ENCODE measurements at places on chromosomes 12 and 14. TPM values are rescaled to one million over a fixed set of nuclear protein-coding genes. Genes with fewer than 3 reads are reported as not detected.

The TMCC3 gene
- total RNA-seq, result 0.17 TPM

The EXD2 gene
- total RNA-seq, result 5.8 TPM

DNA sequence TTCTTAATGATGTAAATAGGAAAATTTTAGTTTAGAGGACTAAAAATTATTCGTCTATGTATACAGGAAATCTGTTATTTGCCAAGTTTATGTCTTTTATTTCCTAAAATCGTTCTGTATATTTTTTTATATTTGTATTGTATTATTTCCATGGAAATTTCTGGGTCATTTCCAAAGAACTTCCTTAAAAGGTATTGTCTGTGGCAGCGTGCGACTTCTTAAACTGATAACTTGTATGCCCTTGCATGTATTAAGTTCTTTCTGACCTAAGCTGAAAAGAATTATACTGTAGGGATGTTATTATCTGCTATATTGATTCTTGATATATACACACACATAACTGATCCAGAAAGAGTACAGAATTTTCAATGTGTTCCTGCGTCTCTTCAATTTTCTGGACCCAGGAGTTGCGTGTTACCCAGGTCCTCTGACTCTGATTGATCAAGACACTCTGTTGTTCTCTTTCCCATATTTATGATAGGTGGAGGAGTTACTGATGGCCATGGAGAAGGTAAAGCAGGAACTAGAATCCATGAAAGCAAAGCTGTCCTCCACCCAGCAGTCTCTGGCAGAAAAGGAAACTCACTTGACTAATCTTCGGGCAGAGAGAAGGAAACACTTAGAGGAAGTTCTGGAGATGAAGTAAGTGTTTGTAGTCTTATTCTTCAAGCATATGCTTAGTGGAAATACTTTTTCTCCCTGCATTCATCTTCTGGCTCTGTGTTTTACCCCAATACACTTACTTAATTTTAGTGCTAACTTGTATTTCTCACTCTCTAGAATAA lies 298.5 kb downstream of the ERC1 start:
- peaks cover 10% of the 10 kb centered on the region for H3K36me3 ChIP-seq
- DNase-seq, result no peak
- no peaks in the 10 kb centered on the region for H3K27me3 ChIP-seq
- H3K27ac ChIP-seq, result no peak overlapping the region
- H3K4me1 ChIP-seq, result peaks cover 6% of the 10 kb centered on the region
- H3K4me3 ChIP-seq, result no peak overlapping the region

GRCh38 chr12:90280564-90281058 lies 572.0 kb upstream of the ATP2B1 start:
- H3K4me1 ChIP-seq, result no peaks in the 10 kb centered on the region
- no peaks in the 10 kb centered on the region for H3K27me3 ChIP-seq
- H3K27ac ChIP-seq, result no peak overlapping the region

GRCh38 chr14:95374239-95374997 lies 54.7 kb upstream of the CLMN start:
- no peaks in the 10 kb centered on the region for H3K4me1 ChIP-seq
- no peak overlapping the region for H3K4me3 ChIP-seq
- no peak overlapping the region for H3K27ac ChIP-seq

- H3K27me3 ChIP-seq, result peaks cover 20% of the 10 kb centered on the region
- H3K27ac ChIP-seq, result no peak overlapping the region
- DNase-seq, result no peak
- H3K4me1 ChIP-seq, result peaks cover 20% of the 10 kb centered on the region
- no peak overlapping the region for H3K4me3 ChIP-seq
- no peaks in the 10 kb centered on the region for H3K36me3 ChIP-seq
Observed at GRCh38 chr12:13149411-13149810, 45.9 kb upstream of the GSG1 start.

The ASCL1 gene
- total RNA-seq, result not detected

DNA sequence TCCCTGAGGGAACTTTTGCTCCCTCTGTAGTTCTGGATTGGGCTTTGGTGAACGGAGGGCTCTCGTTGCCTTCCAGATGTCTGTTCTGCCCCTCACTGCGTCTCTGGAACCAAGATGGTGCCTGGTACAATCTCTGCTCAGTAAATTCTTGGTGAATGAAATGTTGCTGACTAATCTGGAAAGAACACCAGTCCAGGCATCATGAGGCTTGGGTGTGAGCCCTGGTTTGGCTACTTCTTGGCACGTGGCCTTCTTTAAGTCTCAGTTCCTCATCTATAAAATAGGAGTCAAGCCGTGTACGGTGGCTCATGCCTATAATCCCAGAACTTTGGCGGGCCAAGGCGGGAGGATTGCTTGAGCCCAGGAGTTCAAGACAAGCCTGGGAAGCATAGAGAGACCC lies 4.3 kb downstream of the HHIPL1 start:
- no peak for DNase-seq
- H3K27ac ChIP-seq, result no peak overlapping the region
- H3K36me3 ChIP-seq, result no peaks in the 10 kb centered on the region
- H3K4me1 ChIP-seq, result no peaks in the 10 kb centered on the region

DNA sequence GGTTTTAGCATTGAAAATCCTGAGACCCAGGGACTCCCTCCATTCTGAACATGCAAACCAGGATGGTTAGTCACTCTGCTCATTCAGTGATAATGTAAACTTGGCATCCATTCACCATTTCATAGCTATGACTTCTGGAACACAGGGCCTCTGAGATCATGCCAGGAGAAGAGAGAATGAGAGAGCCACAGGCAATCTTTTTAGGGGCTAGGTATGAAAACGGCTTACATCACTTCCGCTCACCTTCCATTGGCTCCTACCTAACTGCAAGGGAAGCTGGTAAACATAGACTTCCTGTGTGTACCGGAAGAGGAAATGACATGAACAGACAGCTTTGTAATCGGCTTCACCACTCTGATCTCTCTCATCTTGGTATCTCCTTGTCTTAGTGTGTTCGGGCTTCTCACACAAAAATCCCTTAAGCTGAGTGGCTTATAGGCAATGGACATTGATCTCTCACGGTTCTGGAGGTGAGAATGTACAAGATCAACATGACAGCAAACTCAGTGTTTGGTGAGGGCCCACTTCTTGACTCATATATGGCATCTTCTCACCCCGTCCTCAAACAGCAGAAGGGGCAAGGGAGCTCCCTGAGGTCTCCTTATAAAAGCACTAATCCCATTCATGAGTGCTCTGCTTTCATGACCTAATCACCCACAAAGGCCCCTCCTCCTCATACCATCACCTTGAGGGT lies 465.9 kb upstream of the TBX3 start:
- H3K4me1 ChIP-seq, result no peaks in the 10 kb centered on the region
- no peak for DNase-seq

DNA sequence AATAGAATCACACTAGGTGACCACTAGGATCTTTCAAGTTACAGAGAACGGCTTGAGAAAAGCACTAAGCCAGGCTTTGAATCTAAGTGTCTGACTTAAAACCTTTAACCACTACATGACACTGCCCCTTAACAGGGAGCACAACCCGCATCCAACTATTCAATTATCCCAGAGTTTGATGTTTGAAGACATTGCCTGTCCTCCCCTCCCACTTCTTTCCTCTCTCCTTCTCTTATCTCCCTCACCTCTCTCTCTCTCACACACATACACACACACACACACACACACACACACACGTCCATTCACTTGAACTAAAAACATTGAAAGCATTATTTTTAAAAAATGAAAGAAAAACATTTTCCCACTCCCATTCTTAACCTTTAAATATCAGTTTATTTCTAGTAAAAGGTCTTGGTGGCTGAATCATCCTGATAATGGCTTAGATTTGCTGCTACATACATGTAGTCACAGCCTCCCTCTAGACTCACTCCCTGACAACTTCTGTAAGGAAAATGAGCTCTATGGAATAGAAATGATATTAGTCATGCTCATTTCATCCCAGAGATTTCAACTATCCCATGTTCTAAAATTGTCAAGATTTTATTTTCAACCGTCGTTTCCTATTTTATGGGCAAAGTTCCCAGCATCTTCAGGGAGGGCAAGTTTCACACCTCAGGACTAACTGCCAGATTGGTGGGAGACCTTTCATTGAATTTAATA lies 53.5 kb upstream of the RAP1B start:
- no peak overlapping the region for H3K4me3 ChIP-seq
- peaks cover 13% of the 10 kb centered on the region for H3K4me1 ChIP-seq
- H3K27me3 ChIP-seq, result peaks cover 11% of the 10 kb centered on the region
- no peak for DNase-seq

The MYH6 gene
- total RNA-seq, result 0.07 TPM

GRCh38 chr12:28127455-28127854 lies 62.8 kb upstream of the CCDC91 start:
- H3K4me3 ChIP-seq, result no peak overlapping the region
- no peaks in the 10 kb centered on the region for H3K36me3 ChIP-seq
- H3K27ac ChIP-seq, result no peak overlapping the region
- DNase-seq, result no peak

The IL23A gene
- total RNA-seq, result 6.1 TPM

- DNase-seq, result no peak
- H3K4me1 ChIP-seq, result no peaks in the 10 kb centered on the region
- H3K27me3 ChIP-seq, result no peaks in the 10 kb centered on the region
- no peaks in the 10 kb centered on the region for H3K36me3 ChIP-seq
- H3K4me3 ChIP-seq, result no peak overlapping the region
- no peak overlapping the region for H3K27ac ChIP-seq
Observed at GRCh38 chr14:47039336-47039735, 387.8 kb upstream of the RPL10L start.

DNA sequence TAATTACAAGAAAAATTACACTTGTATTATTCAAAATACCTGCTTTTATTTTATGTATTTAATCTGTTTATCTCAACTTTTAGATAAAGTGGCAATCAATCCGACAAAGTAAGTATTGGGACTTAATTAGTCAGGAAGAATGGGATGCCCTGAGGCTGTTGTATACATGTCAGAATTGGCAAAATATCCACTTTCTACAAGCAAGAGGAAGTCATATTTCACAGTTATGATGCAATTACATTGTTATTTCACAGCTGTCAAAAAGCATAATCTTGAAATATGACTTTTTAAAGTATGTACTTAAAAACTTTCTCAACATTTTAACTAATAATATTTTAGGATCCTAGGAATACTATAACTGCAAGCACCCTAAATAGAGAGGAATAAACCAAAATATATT lies 357.1 kb upstream of the MGAT4C start:
- H3K4me3 ChIP-seq, result no peak overlapping the region
- H3K4me1 ChIP-seq, result no peaks in the 10 kb centered on the region
- no peak for DNase-seq

- no peak for DNase-seq
- no peaks in the 10 kb centered on the region for H3K27me3 ChIP-seq
- no peaks in the 10 kb centered on the region for H3K36me3 ChIP-seq
- no peak overlapping the region for H3K27ac ChIP-seq
- H3K4me3 ChIP-seq, result no peak overlapping the region
- no peaks in the 10 kb centered on the region for H3K4me1 ChIP-seq
Observed at GRCh38 chr12:86193931-86194330, 62.3 kb downstream of the MGAT4C start.

GRCh38 chr12:131132118-131132892 lies 178.6 kb downstream of the ADGRD1 start:
- H3K27ac ChIP-seq, result no peak overlapping the region
- H3K4me3 ChIP-seq, result no peak overlapping the region
- H3K36me3 ChIP-seq, result no peaks in the 10 kb centered on the region

DNA sequence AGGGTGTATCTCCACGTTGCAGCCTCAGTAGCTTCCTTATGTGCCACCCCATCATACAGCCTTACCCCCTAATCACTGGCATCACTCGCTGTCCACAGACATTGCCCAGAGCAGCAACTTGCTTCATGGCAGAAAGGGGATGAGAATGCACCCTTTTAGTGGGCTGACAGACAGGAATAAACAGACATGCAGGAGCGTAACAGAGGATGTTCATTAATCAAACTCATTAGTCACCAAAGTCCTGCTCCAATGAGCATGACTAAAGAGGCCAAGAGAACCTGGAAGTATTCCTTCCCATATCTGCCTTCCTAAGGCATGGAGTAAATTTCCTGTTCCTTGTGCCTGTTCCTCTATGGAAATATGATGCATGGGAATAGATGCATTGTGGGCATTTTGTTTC lies 197.0 kb downstream of the PHLDA1 start:
- no peaks in the 10 kb centered on the region for H3K36me3 ChIP-seq
- H3K27me3 ChIP-seq, result peaks cover 5% of the 10 kb centered on the region
- H3K4me1 ChIP-seq, result no peaks in the 10 kb centered on the region
- no peak overlapping the region for H3K4me3 ChIP-seq
- DNase-seq, result no peak
